ENCODE measurements at places on chromosomes 1 and 21. TPM values are rescaled to one million over a fixed set of nuclear protein-coding genes. Genes with fewer than 3 reads are reported as not detected.

- no peak for DNase-seq
Measured at GRCh38 chr1:20830378-20830777, 43.3 kb upstream of the HP1BP3 start.

DNA sequence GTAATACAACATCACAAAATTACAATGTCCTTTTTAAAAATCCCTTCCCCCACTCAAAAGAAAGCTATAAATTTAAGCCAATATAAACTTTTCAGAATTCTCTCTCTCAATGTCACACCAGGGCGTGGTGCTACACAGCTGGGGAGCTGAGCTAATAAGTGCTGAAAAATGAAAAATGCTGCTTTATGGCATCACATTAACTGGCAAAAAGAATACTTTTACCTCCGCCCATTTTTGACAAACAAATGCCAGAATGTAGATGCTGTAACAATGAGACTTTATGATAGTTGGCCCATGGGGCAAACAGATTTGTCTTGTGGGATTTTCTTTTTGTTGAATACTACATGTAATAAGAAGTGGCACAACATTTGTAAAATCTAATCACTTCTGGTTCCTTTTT lies 12.7 kb upstream of the LYPLAL1 start:
- DNase-seq = no peak

UTS2 gene
- polyA plus RNA-seq = not detected

OR2M3 gene
- polyA plus RNA-seq = 0.03 TPM

- no peak for DNase-seq
Measured at GRCh38 chr1:182246783-182247182, 144.8 kb downstream of the GLUL start.

VCAM1 gene
- 14.8 TPM for polyA plus RNA-seq

All from hindlimb muscle (tissue), 1 donor.